ENCODE measurements at places on chromosomes 1 and 21. TPM values are rescaled to one million over a fixed set of nuclear protein-coding genes. Genes with fewer than 3 reads are reported as not detected.

GRCh38 chr1:94609619-94610018 lies 68.1 kb upstream of the F3 start:
- no peak for DNase-seq
- no peak overlapping the region for H3K27ac ChIP-seq
- no peaks in the 10 kb centered on the region for H3K36me3 ChIP-seq
- H3K27me3 ChIP-seq, result no peaks in the 10 kb centered on the region
- no peak overlapping the region for H3K4me3 ChIP-seq
- H3K4me1 ChIP-seq, result peaks cover 18% of the 10 kb centered on the region

- H3K4me1 ChIP-seq, result peaks cover 6% of the 10 kb centered on the region
- H3K4me3 ChIP-seq, result no peak overlapping the region
- no peaks in the 10 kb centered on the region for H3K27me3 ChIP-seq
- DNase-seq, result no peak
- H3K27ac ChIP-seq, result no peak overlapping the region
Measured at GRCh38 chr1:43783671-43784205, 76.4 kb downstream of the ST3GAL3 start.

DNA sequence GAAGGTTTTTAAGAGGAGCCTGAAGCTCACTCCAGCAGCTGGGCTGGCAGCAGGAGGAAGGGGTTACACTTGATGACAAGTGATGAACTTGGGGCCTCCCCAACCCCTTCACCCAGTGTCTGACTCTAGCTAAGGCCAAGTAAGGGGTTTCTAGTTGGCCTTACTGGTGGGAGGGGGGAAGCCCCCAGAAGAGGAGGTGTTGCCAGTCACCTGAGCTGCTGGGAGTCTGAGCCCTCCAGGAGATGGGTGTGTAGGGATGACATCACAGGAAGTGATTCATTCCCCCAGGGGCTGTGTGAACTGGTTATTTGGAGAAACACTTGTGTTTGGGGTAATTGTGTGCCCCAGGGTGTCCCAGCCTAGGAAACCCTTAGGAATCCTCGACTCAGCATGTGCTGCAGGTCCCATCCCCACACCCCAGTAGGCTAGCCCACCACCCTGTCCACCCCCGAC lies 3.1 kb downstream of the PADI1 start:
- DNase-seq, result no peak
- peaks cover 13% of the 10 kb centered on the region for H3K27me3 ChIP-seq
- no peaks in the 10 kb centered on the region for H3K36me3 ChIP-seq
- H3K4me3 ChIP-seq, result no peak overlapping the region
- H3K27ac ChIP-seq, result no peak overlapping the region

DNA sequence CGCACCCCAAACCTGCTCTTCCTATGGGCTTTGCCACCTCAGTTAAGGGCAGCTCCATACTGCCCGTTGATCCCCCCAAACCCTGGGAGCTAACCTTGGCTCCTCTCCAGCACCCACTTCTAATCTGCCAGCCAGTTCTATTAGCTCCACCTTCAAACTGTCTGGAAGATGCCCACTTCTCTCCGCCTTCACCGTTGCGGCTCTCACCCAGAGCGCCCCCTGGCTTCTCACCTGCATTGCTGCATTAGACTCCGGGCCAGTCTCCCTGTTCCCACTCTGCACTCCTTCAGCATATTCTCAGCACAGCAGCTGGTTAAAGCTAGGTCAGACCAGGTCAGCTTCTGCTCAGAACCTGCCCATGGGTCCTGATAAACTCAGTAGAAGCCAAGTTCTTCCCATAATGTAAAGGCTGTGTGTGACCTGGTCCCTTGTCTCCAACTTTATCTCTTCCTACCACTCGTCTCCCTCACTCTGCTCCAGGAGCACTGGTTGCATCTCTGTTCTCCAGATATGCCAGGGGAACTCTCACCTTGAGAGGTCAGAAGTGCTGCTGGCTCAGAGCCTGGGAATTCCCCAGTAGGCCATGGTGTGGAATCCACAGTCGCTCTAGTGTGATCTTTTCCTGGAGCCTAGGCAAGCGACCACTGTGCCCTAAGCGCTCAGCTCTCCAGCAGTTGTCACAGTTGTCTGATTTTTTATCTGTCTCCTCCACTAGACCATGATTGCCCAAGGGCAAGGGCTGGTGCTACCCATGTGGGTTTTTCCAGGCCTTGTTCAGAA lies 150.3 kb downstream of the HMGB4 start:
- no peak overlapping the region for H3K4me3 ChIP-seq
- no peak overlapping the region for H3K27ac ChIP-seq
- H3K27me3 ChIP-seq, result peaks cover 8% of the 10 kb centered on the region
- DNase-seq, result peak; percentile 49
- no peaks in the 10 kb centered on the region for H3K36me3 ChIP-seq

DNA sequence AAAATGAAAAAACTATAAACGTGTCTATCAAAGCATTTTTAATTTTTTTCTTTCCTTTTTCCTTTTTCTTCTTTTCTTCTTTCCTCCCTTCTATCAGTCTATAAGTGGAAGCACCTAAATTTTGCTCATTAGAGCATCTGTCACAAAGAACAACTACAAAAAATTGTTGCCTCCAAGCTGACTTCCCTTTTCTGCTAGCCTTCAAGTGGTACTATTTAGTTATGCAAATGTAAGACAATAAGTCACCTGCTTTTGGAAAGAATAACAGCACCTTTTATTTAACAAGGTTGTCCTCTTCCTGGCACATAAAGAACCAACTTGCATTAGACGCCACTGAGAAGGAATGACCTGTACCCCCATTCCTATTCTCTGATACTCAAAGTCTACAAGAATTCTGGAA lies 45.0 kb upstream of the C1orf53 start:
- no peaks in the 10 kb centered on the region for H3K27me3 ChIP-seq
- no peaks in the 10 kb centered on the region for H3K36me3 ChIP-seq
- H3K4me3 ChIP-seq, result no peak overlapping the region
- no peaks in the 10 kb centered on the region for H3K4me1 ChIP-seq
- no peak for DNase-seq

DNA sequence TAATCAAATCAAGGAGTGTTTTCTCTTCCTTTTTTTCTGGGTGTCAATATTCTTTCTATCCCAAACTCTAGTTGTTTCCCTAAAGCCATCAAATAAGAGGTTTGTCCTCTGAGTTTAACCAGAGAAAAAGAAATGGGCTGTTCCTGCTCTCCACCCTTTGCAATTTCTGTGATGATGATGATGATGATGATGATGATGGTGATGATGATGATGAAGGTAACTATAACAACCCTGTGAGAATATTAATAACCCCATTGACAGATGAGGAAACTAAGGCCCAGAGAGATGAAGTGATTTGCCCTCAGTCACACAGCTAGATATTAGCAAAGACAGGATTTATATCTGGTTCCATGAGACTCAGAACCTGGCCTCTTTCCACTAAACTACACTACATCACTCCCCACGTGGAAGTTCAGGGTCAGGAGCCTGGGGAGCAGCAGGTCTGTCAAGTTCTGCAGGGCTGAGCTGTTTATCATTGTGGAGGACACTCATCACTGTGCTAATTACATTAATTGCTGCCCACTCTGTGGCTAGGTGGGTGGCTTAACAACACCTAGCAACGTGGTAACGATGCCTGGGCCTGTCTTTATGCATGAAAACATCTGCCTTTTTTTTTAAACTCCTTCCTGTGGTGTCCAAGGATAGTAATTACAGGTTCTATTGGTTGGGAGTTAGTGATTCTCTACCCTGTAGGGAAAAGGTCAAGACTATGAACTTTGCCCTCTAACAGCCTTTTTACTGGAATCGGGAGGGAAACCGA lies 19.0 kb upstream of the JUN start:
- no peaks in the 10 kb centered on the region for H3K36me3 ChIP-seq
- H3K4me1 ChIP-seq, result peaks cover 6% of the 10 kb centered on the region
- no peak overlapping the region for H3K4me3 ChIP-seq
- H3K27me3 ChIP-seq, result no peaks in the 10 kb centered on the region
- DNase-seq, result no peak

- no peaks in the 10 kb centered on the region for H3K27me3 ChIP-seq
- H3K27ac ChIP-seq, result no peak overlapping the region
- no peak overlapping the region for H3K4me3 ChIP-seq
- no peaks in the 10 kb centered on the region for H3K36me3 ChIP-seq
- H3K4me1 ChIP-seq, result no peaks in the 10 kb centered on the region
Measured at GRCh38 chr1:227907439-227908015, 40.2 kb downstream of the WNT9A start.

DNA sequence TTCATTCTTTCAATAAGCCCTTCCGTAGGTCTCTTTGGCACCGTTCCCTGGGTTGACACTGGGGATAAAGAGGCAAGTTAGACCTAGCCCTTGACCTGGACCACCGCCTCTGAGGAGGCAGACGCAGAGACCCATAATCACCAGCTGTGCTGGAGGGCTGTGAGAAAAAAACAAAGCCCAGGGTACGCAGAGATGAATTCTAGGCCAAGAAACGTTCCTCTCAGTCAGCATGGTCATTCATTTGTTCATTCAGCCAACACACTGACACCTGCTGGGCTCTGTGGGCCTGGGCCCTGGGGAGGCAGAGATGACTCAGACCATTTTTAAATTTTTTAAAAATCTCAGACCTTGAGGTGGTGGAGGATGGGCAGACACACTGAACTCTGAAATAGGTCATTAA lies 26.3 kb upstream of the TRABD2B start:
- DNase-seq, result no peak
- no peaks in the 10 kb centered on the region for H3K36me3 ChIP-seq
- peaks cover 10% of the 10 kb centered on the region for H3K4me1 ChIP-seq
- no peak overlapping the region for H3K27ac ChIP-seq
- no peak overlapping the region for H3K4me3 ChIP-seq

DNA sequence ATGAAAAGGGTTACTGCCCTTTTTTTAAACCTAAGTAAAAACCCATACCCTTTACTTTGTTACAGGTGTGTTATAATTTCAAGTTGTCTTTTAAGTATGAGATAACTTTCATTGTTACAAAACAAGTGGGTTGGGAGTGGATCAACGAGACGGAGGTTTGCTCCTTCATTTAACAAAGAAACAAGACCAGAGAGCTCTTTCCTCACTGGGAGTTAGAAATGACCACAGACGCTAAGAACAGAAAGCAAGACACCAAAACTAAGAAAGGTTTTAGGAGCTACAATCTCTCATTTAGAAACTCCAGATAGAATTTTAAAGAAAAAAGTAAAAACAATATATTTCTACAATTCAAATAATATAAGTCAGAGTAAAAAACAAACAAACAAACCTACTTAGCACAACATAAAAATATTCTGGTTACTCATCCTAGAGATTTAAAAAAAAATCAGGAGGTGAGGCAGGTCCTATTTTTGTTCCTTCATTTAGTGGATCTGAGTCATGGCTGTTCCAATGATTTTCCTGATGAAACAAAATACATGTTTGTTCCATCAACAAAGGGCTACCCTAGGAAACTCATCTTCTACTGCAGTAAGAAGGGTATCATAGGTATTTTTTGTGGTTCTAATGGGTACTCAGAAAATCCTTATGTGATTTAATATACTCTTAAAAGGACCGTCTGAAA lies 33.0 kb downstream of the APP start:
- DNase-seq, result no peak
- peaks cover 18% of the 10 kb centered on the region for H3K4me1 ChIP-seq
- H3K27me3 ChIP-seq, result no peaks in the 10 kb centered on the region
- H3K36me3 ChIP-seq, result no peaks in the 10 kb centered on the region
- no peak overlapping the region for H3K27ac ChIP-seq
- no peak overlapping the region for H3K4me3 ChIP-seq

- H3K36me3 ChIP-seq, result no peaks in the 10 kb centered on the region
- no peaks in the 10 kb centered on the region for H3K27me3 ChIP-seq
- H3K27ac ChIP-seq, result no peak overlapping the region
- no peak overlapping the region for H3K4me3 ChIP-seq
- DNase-seq, result no peak
Measured at GRCh38 chr1:151967091-151967490, 26.6 kb downstream of the S100A10 start.

GRCh38 chr1:46549697-46550681 lies 1.5 kb downstream of the KNCN start:
- H3K4me3 ChIP-seq, result no peak overlapping the region
- DNase-seq, result peak; percentile 47
- H3K36me3 ChIP-seq, result no peaks in the 10 kb centered on the region
- peaks cover 25% of the 10 kb centered on the region for H3K27me3 ChIP-seq
- no peak overlapping the region for H3K27ac ChIP-seq
- H3K4me1 ChIP-seq, result no peaks in the 10 kb centered on the region

- no peaks in the 10 kb centered on the region for H3K36me3 ChIP-seq
- no peak overlapping the region for H3K27ac ChIP-seq
- DNase-seq, result no peak
- peaks cover 15% of the 10 kb centered on the region for H3K4me1 ChIP-seq
- no peak overlapping the region for H3K4me3 ChIP-seq
Measured at GRCh38 chr1:26050248-26050640, 4.3 kb upstream of the SLC30A2 start.

- no peaks in the 10 kb centered on the region for H3K36me3 ChIP-seq
- H3K27ac ChIP-seq, result no peak overlapping the region
- H3K27me3 ChIP-seq, result no peaks in the 10 kb centered on the region
- DNase-seq, result no peak
Measured at GRCh38 chr21:15749861-15750159, 20.0 kb downstream of the USP25 start.

- peaks cover 25% of the 10 kb centered on the region for H3K4me1 ChIP-seq
- H3K36me3 ChIP-seq, result no peaks in the 10 kb centered on the region
- H3K4me3 ChIP-seq, result no peak overlapping the region
- no peak overlapping the region for H3K27ac ChIP-seq
- no peaks in the 10 kb centered on the region for H3K27me3 ChIP-seq
- DNase-seq, result no peak
Measured at GRCh38 chr1:41862384-41863221, 56.1 kb downstream of the HIVEP3 start.

DNA sequence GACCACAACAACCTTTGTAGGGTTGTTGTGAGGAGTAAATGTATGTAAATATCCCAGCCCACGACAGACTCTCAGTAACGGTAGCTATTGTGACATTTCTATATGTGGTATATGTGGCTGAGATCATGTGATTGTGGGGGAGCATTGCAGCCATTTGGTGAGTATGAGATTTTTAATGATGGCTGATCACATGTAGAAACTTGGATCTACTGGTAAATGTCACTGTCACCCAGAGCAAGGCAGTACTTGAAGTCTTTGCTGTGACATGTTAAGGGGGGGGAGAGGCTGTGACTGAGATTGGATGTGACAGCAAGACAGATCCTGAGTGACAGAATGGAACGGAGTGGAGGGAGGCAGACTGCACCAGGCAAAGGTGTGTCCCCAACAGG lies 23.9 kb upstream of the MEF2D start:
- H3K27me3 ChIP-seq, result no peaks in the 10 kb centered on the region
- H3K4me1 ChIP-seq, result peaks cover 21% of the 10 kb centered on the region
- H3K36me3 ChIP-seq, result no peaks in the 10 kb centered on the region

ASCL5 gene
- total RNA-seq, result not detected

CHI3L2 gene
- 31.2 TPM for total RNA-seq

CD1B gene
- total RNA-seq, result not detected

RGS1 gene
- 16.3 TPM for total RNA-seq
